Hematopoietic multipotent progenitor cell treated with erythropoietin and hydrocortisone succinate and interleukin-3 and kit ligand, for 6 days (in vitro differentiated cells): ENCODE measurements at places on chromosomes 4 and X.
A peak's percentile ranks its signal among the peaks of the same experiment; 100 is the strongest.

- no peak for DNase-seq
These were observed 335.4 kb downstream of the BCOR start for GRCh38 chrX:39762266-39762841.

DNA sequence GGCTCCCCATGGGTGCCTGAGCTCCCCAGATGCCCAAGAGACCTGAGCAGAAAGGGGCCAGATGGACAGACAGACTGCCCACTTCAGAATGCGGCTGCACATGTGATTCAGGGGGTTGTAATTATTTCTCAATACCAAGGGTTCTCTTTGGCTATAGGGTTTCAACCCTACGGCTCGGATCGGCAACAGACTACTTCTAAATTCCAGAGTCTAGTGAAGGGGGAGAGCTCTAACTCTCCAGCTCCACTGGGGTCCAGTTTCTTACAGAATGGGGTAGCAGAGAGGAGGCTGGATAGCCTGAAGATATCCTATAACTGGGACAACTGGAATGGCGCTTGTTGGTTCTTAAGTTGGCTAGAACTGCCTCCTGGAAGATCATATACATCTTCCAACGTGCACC is 136.3 kb downstream of the MGST2 start:
- DNase-seq: no peak

DNA sequence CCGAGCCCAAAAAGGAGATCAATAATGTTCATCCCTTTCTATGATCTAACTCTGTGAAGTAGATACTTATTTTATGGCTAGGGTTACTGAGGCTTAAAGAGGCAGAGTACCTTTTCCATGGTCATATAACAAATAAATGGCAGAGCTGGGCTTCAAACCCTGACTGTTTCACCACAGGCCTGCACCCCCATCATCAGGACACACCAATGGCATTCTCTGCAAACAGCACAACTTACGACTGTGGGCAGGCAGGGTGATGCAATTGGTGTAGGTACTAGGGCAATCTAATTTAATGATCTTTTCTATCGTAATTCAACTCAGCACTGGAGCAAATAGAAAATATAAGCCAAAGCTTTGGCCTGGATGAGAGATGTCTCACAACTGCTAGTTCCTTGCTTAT is 118.8 kb upstream of the CBR4 start:
- DNase-seq: no peak

DNA sequence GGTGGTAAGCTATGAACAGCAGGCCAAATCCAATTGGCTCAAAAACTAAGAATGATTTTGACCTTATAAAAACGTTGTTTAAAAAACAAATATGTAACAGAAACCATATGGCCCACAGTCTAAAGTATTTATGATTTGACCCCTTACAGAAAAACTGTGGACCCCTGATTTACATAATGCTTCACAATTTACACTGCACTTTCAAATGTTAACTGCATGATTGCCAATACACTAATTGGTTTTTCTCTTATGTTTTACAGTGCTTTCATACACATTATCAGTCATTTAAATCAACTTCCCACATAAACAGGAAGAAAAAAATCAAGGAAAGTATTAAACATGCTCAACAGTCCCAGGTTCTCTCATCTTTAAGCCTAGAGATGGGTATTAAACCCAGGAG is 262.6 kb downstream of the CHIC1 start:
- no peak for DNase-seq

- peak; percentile 7 for DNase-seq
These were observed 958 bp downstream of the CUL4B start for GRCh38 chrX:120559804-120560203.

GRCh38 chr4:164109503-164109902 is 615.0 kb downstream of the TMA16 start:
- DNase-seq: no peak

- no peak for DNase-seq
These were observed 54.8 kb downstream of the FGFBP1 start for GRCh38 chr4:15883610-15884243.

GRCh38 chrX:119194621-119195020 is 41.5 kb upstream of the PGRMC1 start:
- DNase-seq: peak; percentile 35

DNA sequence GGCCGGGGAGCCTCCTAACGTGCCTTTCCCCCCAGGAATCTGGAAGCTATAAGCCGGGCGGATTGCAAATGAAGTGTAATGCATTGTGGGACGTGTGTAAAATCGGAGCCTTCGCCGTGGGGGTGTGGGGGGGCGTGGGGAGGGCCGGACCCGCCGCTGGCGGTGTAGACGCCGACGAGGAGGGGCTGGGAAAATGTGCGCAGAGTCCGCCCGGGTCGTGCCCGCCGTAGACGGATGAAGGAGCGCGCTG is 1.3 kb downstream of the STOX2 start:
- no peak for DNase-seq

DNA sequence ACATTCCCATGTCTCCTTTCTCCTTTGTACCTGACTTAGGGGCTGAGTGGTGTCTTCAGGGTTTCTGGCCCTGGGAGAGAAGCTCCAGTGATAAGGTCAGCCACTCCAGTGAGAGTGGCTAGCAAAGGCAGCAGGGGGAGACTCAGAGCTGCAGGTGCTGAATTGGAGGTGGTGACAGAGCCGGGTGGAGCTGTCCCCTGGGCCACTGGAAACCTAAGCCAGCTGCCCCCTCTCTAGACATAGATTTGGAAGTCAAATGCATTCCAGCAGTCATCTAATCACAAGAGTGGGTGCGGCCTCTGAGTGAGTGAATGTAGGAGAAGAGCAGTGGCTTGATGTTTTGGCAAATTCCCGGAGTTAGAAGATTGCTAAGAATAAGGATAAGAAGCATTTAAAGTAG is 28.5 kb downstream of the TRIM2 start:
- peak; percentile 29 for DNase-seq

DNA sequence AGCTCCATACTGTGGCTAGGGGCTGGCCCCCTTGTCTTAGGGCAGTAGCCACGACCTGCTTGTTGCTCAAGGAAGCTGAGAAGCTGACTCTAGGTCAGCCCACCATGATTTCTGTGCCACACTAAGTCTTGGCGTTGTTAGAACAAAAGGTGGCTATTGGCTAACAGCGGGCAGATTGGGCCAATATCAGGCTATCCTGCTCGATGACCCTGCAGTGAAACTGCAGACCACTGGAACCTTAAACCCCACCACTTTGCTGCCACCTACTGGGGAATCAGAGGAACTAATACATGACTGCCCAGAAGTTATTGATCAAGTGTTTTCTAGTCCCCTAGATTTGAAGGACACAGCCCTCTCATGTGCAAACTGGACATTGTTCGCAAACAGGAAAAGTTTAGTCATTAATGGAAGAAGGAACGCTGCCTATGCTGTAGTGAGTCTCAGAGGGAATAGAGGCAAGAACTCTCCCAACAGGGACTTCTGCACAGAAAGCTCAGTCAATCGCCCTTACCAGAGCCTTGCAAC is 17.0 kb upstream of the PAPSS1 start:
- peak; percentile 80 for DNase-seq

DNA sequence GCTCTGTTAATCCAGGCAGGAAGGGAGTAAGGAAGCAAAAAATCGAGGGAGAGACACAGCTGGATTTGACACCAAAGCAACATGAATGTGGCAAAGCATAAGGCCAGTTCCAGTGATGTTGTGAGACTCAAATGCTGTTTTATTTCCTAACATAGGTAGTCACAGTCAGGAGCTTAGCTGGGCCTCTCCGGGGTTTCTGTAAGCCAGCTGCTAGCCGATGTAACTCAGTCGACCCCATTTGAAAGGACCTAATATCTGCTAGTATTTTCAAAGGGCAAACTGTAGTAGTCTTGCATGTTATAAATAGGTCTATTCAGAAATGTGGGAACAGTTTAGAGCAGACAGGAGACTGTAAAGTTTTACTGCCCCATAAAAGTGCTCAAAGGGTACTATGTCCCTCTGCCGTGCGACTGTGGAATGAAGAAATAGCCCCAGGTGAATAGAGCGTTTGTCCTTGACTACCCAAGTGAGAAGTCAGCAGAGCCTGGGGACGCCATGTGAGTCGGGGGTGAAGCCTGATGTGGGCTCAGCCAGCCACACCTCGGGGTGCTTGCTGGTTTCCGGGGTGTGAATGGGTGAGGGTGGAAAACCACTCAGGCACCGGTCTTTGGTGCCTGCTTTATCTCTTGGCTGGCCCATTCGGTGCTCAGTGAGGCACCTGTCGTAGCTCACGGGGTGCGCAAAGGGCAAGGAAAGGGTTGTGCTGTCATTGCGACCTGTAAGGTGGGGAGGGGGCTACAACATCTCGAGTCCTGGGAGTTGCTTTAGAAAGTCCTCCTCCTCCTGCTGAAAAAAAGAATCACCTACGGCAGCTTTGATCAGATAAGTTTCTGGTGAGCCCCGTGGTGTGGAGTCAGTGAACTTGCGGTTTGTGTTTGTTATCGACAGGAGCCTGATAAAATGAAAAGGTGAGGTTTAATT is 745 bp downstream of the TRIM2 start:
- no peak for DNase-seq

DNA sequence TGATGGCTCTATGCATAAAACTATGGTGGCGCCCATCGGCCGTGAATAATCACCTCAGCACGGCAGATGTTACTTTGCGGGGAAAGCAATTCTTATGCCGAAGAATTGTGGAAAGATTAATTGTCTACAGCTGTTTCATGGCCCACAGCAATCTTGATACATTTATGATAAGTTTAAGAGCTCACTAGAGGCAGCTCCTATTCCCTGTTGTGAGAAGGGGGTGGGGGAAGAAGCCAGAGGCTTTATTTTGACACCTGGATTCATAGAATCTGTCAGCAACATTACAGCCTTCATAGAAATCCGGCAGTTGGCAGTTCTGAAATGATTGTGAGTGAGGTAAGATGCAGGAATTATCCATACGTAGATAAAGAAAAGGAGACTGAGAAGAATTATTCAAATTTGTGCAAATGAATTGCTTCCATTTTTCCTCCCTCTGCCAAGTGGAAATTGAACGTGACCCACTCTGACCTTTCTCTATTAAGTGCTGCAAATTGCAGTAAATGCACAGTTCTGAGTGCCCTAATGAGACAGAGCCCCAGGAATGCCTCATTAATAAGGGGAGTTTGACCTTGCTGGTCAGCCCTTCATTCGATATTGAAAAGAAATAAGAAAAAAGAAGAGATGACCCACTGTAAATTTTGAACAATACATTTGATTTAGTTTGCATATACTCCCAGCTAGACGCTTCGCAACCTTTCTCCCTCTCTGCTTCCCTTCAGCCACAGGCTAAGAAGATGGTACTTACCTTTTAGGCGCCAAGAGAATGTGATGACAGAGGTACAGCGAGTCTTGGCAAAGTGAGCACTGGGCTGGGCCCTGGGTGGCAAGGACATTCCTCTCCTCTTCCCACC is 188.8 kb downstream of the GPAT3 start:
- no peak for DNase-seq

GRCh38 chrX:139025816-139026215 is 314.3 kb upstream of the FGF13 start:
- DNase-seq: no peak

DNA sequence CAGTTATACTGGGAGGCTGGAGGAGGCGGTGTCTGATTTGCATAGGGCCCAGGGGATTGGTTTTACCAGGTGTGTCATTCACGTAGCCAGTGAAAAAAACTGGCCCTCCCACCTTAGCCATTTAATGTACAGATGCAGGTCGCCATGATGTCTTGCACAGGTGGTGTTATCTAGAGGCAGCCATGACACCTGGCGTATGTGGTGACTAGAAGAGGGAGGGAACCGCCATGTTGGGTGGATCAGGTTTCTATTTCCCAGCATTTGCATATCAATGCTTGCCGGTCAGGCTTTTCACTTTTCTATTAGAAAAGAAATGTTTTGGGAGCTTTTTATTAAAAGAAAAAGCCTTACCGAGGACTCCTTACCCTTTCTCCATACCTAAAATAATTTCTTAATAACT is 523.4 kb downstream of the ADGRL3 start:
- DNase-seq: no peak

GRCh38 chr4:6912441-6912840 is 2.8 kb downstream of the TBC1D14 start:
- peak; percentile 35 for DNase-seq

- DNase-seq: peak; percentile 1
These were observed 331.5 kb downstream of the NKX6-1 start for GRCh38 chr4:84167564-84167963.

DNA sequence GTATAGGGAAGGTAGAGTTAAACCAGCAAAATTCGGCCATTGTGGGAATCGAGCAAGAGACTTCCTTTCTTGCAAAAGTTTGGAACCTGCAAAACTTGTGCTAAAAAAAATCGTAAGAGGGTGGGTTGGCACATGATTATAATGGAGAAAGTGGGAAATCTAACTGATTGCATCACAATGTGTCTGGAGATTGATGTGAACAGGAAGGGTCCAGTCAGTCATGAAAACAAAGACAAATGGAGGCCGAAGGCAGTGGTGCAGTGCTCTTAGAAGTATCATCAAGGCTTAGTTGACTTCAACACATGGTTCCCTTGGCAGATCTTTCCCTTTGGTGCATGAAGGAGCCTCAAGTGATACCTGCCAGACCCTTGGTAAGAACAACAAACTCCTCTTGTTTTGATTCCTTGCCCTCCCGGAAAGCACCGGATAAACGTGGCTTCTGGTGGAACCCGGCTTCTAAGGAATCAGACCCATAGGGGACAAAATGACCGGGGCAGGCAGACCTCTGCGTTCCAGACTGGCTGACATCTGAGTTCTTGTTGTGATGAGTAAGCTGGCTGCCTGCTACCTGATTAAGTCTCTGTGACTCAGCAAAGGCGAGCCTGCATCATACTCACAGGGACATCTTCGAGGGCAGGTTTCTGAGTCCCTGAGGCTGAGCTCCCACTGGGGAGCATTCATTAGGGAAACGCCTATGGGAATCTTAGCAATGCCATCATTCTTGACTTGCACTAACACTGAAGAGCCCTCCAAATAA is 87.7 kb upstream of the MAP3K15 start:
- DNase-seq: no peak

DNA sequence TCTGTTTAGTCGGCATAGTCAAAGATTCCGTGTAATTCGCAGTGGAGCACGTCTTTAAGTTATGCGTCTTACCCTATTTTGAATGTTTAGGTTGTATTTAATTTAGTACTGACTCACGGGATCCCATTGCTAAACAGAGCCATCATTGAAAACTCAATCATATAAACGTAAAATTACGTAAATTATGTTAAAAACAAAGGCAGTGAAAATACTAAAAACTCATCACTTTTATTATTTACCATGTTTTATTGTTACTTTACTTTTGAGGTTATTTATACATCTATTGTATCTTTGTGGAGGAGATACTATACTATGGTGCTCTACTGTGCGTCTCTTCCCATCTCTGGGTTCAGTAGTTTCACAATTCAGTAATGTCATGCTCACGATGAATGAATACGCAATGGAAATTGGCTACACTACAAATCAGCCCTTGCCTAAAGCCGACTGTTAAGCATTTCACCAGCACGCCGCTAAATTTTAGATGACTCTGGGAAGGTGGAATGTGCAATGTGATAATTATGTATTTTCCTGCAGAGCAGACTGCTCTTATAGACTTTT is 944 bp downstream of the FUNDC2 start:
- peak; percentile 69 for DNase-seq

- DNase-seq: peak; percentile 89
These were observed at the start of gene ANXA5 for GRCh38 chr4:121696581-121697461. Gene ANXA5, minus strand, starts transcription at chr4:121696980. Its CDS starts 391 bp downstream, at chr4:121696589.

DNA sequence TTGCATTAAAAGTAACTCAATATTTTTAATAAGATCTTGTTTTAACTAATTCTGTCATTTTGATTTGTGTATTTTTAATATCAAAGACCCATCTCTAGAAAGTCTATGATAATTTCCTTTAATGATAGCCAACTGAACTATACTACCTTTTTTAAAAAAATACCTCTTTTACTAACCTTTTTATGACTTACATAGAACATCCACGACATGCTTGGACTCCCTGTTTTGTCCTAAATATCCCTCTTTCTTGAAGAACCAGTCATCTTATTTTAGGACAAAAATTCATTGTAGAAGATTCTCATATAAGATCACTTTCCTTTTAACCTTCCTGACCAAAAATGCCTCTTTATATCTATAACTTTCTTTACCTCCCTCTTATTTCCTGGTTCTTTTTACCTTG is 76.8 kb upstream of the GC start:
- peak; percentile 4 for DNase-seq
